T follicular helper cell (primary cell): ENCODE measurements at places on chromosomes 2 and 18.

GRCh38 chr2:120516679-120517314 is 170.9 kb downstream of the INHBB start:
- DNase-seq = no peak

DNA sequence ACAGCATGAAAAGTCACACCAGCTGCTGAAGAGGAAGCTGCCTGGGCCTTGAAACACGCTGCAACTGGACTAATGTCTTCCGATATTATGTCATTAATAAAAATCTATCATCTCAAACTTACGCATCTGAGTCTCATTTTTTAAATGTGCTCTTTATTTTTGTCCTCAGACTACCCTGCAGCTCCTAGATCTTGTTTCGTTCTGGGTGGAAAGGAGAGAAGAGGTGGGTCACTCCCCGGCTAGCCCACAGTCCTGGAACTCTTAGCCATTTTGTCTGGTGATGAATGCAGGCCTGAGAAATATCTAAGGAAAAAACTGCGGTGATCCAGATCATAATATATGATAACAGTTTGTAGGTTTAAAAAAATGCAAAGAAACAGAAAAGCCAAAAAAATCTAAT is 73.3 kb downstream of the TXNL1 start:
- DNase-seq = no peak

GRCh38 chr2:62286089-62286785 is 90.3 kb downstream of the B3GNT2 start:
- no peak for DNase-seq

DNA sequence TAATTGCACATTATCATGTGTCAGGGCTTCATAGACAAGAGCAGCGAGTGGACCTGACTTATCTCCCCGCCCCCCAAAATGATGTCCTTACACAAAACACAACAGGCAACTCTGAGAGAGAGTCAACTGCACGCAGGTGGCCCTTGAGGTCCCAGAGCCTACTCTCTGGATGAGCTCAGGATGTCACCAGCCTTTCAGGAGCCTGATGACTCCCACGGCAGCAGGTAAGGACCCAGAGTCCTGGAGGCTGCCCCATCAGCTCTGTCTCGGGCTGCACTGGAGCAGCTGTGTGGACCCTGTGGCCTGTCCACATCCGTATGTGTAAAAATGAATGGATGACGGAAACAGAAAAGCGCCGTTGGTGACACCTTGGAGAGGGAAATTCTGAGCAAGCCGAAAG is 130.9 kb downstream of the HDAC4 start:
- DNase-seq = no peak

- no peak for DNase-seq
Measured at GRCh38 chr18:48836231-48836805, 114.4 kb downstream of the SMAD7 start.

GRCh38 chr2:212337486-212338343 is 200.9 kb downstream of the ERBB4 start:
- DNase-seq = no peak
